Fibroblast of skin of abdomen (primary cell): ENCODE measurements at places on chromosomes 2 and 18.
A peak's percentile ranks its signal among the peaks of the same experiment; 100 is the strongest.

DNA sequence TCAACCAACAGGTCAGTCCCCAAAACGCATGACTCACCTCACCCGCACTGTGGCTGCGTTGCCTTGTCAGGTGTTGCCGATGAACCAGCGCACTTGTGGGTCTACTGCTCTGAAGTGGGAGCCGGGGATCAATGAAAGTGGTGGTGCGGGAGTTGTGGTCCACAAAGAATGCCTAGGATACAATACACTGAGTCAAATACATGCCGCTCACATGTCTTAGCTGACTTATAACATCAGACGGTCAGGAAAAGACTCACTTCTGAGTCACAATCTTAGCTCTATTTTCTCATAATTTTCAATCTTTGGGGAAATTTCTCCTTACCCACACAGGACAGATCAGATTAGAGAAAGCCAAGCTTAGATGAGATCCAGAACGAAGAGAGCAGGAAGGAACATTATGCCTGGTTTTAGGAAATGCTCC is 107.1 kb upstream of the STK17B start:
- peak; percentile 90 for DNase-seq

DNA sequence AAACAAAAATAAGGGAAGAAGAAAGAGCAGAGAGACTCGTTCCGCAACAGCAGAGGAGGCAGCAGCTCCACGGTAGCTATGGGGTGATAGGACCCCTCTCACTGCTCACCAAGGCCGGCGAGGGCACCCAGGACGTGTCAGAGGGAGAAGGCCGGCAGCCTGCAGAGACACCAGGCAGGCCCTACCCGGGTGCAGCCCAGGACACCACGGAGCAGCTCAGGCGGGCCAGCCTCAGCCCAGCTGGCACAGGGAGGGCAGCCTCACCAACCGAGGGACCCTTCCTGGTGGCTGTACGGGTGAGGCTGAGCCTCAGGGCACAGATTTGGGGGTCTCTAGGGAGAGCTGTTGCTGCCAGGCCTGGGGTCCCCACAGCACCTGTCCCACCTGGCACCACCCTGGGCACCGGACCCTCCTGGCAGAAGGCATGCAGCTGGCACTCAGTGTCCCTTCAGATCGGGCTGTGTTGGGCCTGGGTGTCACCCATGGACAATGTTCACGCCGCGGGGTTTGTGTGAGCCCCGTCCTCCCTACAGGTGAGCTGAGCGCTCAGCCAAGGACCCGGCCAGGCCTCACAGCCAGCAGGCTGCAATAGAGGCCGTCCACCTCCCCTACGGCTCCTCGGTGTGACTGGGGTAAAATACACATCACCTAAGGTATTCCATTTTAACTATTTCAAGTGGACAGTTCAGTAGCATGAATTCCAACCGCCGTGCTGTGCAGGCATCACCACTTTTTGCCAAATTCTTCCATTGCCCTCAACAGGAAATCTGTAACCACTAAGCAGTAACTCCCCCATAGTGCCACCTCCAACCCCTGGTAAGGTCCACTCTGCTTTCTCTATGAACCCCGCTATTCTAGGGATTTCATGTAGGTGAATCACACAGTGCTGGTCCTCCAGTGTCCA is 21.6 kb downstream of the KCNG2 start:
- DNase-seq = no peak

DNA sequence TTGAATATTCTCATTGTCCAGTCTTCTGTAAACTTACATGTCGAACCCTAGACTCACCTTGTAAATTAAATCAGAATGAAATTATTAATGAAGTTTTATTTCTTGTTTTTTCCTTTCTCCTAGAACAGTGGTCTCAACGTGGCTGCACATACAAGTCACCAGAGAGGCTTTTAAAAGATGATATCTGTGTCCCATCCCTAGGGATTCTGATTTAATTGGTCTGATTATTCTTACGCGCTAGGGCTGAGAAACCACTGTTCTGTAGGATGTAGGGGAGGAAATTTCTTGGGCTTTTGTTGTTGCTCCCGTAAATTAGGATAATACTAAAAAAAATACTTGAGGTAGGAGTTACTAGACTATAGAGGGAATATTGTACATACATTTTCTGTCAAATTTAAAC is 32.1 kb downstream of the PPM1B start:
- DNase-seq = no peak

- no peak for DNase-seq
These were observed 58.8 kb downstream of the CENPO start for GRCh38 chr2:24852026-24852425.

- DNase-seq = peak; percentile 61
These were observed 21.8 kb downstream of the ATG4B start for GRCh38 chr2:241659150-241659739.

DNA sequence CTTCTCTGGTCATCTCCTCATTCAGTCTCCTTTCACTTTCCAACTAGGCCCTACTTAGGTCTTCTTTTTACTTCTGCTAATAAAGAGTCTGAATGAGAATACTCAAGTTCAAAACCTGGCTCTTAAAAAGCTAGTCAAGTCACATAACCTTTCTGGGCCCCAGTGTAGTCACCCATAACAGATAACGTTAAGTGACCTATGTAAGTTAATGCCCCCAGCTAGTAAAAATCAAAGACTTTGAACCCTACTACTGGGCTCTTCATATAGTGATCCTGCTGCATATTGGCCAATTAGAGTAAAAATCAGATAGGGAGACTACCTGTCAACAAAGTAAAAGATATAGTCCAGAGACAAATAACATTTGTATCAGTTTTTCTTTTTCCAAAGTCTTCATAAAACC is 17.7 kb downstream of the ARL5A start:
- DNase-seq = no peak

DNA sequence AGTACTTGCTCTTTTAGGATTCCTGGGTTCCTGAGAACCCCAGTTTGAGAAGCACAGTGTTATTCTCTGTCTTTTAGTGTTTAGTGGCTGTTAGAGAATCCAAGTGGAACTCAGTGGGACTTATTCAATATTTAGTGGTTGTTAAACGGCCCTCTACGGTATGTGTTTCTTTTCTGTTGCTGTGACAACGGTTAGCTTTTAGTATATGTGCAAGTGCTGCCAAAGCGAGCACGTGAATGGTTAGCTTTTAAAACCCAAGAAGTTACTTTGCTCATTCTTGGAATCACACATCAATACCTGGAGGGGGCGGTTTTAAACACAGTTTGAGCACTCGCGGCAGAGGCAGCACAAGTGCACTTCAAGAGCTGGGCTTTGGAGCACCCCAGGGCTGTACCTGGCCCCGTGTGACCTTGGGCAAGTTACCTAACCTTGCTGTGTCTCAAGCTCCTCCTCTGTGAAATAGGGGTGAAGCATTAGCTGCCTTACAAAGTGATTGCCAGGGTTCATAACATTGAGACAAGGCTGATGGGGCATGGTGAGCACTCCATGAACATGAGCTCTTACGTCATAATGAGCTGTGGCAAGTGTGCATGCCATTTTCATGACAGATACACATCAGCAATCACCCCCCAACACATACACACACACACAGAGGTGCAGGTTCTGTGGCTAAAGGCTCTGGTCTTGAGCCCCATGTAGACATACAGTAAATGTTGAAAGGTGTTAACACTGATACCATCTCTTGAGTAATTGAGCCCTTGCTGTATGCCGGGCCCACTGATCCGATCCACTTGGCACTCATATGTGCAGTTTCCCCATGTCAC is 234.1 kb downstream of the ALPK2 start:
- peak; percentile 51 for DNase-seq

- peak; percentile 38 for DNase-seq
These were observed 39.8 kb downstream of the GREB1 start for GRCh38 chr2:11573418-11574175.
